T-cell (primary cell): ENCODE measurements at places on chromosomes 11 and 22. TPM values are rescaled to one million over a fixed set of nuclear protein-coding genes. Genes with fewer than 3 reads are reported as not detected.

DNA sequence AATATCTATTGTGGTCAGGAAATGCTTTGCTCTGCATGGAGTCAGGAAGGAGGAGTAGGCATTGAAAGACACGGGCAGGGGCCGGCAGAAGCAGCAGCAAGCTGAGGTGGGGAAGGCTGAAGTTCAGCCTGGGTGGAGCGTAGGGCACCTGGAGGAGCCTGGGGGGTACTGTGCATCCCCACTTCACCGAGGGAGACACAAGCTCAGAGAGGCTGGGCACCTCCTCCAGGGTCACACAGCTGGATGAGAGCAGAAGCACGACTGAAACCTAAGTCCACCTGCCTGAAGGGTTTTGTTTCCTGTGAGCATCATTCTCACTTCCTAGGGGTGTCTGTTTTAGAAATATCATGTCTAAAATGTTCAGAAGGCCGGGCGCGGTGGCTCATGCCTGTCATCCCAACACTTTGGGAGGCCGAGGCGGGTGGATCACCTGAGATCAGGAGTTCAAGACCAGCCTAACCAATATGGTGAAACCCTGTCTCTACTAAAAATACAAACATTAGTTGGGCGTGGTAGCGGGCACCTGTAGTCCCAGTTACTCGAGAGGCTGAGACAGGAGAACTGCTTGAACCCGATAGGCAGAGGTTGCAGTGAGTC, 138.3 kb downstream of the MPPED1 start:
- no peak for DNase-seq

- no peak for DNase-seq
Observed at GRCh38 chr22:23236026-23236425, 55.7 kb downstream of the BCR start.

DNA sequence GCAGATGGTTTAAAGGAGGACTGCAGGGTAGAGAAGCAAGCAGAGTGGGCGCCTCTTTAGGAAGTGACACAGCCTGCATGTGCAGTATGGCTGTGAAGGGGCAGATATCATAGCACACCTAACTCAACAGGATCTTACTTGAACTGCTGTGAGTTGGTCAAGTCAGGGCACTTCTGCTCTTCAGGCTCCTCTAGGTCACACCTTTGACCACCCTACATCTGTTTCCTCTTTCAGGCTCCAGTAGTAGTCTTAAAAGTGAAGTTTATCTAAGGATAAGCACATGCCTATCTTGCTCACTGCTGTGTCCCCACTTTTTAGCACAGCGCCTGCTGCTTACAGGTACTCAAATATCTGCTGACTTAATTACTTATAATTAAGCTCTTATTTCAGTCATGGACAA, 6.5 kb downstream of the MRPL16 start:
- DNase-seq = no peak

GRCh38 chr11:130738611-130739010, 177.7 kb downstream of the SNX19 start:
- DNase-seq = no peak

GRCh38 chr11:44948155-44948554, 2.5 kb downstream of the TP53I11 start:
- no peak for DNase-seq

GRCh38 chr11:132245403-132246385, 875.3 kb downstream of the NTM start:
- no peak for DNase-seq

DNA sequence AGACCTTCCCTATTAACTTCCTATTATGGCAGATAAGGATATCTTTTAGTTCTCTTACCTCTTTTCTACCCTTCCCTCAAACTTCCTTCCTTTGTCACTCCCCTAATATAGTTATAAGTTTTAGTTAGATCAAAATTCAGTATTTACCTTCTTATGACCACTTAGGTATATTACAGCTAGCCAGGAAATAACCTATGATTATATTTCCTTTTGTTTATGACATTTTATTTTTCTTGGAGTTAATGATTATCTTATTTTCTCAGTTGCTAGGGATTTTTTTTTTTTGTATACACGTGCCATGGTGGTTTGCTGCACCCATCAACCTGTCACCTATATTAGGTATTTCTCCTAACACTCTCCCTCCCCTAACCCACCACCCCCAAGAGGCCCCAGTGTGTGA, 88.2 kb upstream of the ZBED5 start:
- DNase-seq = no peak

DNA sequence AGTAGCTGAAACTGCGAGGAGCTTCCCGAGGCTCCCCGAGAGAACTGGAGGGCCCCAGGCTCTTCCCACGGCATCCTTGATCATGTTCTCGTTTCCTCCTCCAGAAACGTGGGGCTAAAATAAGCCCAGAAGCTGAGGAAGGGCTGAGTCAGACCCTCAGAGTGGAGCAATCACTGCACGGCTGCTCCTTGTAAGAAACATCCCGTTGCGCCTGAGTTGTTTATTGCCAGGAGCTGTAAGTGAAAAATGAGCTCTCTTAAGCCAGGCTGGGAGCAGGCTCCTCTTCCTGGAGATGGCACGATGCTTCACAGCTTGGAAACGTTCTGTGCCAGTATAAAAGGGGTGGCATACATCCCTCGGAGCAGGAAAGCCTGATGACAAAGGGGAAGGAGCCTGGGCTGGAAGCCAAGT, 47.3 kb upstream of the SYN3 start:
- DNase-seq = no peak

- no peak for DNase-seq
Observed at GRCh38 chr11:16030664-16031063, 325.7 kb downstream of the SOX6 start.

The SLC29A2 gene
- total RNA-seq = 9.8 TPM
